ENCODE measurements at places on chromosomes 6 and 20.

- no peak for DNase-seq
Observed at GRCh38 chr20:7693761-7694160, 246.5 kb downstream of the HAO1 start.

- DNase-seq: no peak
Observed at GRCh38 chr6:13694562-13694961, 17.1 kb downstream of the RANBP9 start.

GRCh38 chr20:46025376-46025783, 3.6 kb upstream of the SLC12A5 start:
- no peak for DNase-seq

DNA sequence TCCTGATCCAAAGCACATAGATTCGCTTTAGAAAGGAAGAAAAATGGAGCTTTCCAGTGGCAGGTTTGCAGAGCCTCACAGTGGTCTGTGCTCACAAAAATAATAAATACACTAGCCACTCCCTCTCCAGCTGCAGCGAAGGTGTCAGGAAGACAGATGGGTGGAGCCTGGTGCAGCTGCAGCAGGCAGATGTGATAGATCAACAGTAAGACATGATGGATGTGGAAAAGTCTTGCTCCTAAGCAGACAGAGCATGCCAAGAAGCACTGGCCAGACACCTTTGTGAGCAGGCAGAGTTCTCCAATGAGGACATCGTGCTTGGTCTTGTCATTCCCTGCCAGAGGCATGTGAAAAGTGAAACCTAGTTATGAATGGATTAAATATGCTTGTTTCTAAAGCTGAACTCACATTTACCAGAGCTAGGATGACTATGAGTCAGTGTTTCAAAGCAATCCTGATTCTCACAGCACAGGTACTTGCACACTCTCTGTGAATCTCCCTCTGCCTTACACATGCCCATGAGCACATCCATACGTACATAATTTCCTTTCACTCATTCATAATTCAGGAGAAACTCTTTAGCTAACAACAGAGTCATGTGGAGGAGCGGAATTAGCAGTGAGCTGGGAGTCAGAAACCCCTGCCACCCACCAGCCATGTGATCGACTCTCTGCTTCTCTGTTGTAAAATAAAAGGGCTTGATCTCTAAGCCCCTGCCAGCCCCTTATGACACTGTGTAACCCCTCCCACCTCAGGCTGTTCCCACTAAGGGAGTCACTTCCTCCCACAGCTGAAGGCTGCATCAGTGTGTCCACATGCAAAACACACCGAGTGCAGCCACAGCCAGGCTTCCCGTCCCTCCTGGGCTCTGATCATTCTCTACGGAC, 111.2 kb downstream of the SCML4 start:
- DNase-seq: peak; percentile 29
